ENCODE measurements at places on chromosomes 4 and X. TPM values are rescaled to one million over a fixed set of nuclear protein-coding genes. Genes with fewer than 3 reads are reported as not detected.

Gene CFAP47
- 0.28 TPM for total RNA-seq

Gene PSAPL1
- 4.4 TPM for total RNA-seq

- H3K27me3 ChIP-seq = peaks cover 43% of the 10 kb centered on the region
- no peaks in the 10 kb centered on the region for H3K4me1 ChIP-seq
- H3K4me3 ChIP-seq = no peak overlapping the region
- no peak overlapping the region for H3K27ac ChIP-seq
- no peak for DNase-seq
- no peaks in the 10 kb centered on the region for H3K36me3 ChIP-seq
These were observed 4.9 kb downstream of the UGT8 start for GRCh38 chr4:114603497-114603896.

DNA sequence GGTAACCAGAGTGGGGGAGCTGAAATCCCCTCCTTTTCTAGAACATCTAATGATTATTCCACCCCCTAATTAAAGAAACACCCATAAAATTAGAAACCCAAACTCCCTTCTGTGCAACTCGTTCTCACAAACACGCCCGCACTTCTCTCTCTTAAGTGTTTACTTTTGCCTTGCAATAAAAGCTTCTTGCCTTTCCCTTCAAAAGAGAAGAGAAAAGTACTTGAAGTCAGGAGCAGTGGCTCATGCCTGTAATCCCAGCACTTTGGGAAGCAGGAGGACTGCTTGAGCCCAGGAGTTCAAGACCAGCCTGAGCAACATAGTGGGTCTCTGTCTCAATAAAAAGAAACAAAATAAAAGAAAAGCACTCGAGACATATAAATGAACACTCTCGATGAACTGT is 3.6 kb upstream of the GPR173 start:
- no peaks in the 10 kb centered on the region for H3K27me3 ChIP-seq
- no peak overlapping the region for H3K27ac ChIP-seq
- DNase-seq = no peak
- H3K4me3 ChIP-seq = no peak overlapping the region
- H3K36me3 ChIP-seq = no peaks in the 10 kb centered on the region

- no peak overlapping the region for H3K4me3 ChIP-seq
- DNase-seq = no peak
- no peaks in the 10 kb centered on the region for H3K4me1 ChIP-seq
- no peaks in the 10 kb centered on the region for H3K36me3 ChIP-seq
- no peak overlapping the region for H3K27ac ChIP-seq
These were observed 117.3 kb downstream of the SYNPO2 start for GRCh38 chr4:119005928-119006460.

DNA sequence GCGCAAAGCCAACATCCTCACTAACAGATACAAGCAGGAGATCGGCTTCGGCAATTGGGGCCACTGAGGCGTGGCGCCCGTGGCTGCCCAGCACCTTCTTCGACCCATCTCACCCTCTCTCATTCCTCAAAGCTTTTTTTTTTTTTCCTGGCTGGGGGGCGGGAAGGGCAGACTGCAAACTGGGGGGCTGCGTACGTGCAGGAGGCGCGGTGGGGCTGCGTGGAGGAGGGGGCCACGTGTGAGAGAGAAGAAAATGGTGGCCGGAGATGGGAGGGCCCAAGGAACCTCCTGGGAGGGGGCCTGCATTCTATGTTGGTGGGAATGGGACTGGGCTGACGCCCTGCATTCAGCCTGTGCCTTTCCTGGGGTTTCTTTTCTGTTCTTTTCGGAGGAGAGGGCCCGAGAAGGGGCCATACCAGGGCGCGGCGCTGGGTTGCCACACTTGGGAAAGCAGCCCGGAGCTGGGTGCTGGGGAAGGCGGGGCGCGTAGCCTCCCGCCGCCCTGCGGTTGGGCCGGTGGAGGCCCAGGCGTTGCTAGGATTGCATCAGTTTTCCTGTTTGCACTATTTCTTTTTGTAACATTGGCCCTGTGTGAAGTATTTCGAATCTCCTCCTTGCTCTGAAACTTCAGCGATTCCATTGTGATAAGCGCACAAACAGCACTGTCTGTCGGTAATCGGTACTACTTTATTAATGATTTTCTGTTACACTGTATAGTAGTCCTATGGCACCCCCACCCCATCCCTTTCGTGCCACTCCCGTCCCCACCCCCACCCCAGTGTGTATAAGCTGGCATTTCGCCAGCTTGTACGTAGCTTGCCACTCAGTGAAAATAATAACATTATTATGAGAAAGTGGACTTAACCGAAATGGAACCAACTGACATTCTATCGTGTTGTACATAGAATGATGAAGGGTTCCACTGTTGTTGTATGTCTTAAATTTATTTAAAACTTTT is 4.5 kb downstream of the MID1IP1 start:
- H3K4me3 ChIP-seq = peak overlapping the region; percentile 69
- H3K27me3 ChIP-seq = no peaks in the 10 kb centered on the region
- H3K4me1 ChIP-seq = peaks cover 16% of the 10 kb centered on the region
- DNase-seq = peak; percentile 87

DNA sequence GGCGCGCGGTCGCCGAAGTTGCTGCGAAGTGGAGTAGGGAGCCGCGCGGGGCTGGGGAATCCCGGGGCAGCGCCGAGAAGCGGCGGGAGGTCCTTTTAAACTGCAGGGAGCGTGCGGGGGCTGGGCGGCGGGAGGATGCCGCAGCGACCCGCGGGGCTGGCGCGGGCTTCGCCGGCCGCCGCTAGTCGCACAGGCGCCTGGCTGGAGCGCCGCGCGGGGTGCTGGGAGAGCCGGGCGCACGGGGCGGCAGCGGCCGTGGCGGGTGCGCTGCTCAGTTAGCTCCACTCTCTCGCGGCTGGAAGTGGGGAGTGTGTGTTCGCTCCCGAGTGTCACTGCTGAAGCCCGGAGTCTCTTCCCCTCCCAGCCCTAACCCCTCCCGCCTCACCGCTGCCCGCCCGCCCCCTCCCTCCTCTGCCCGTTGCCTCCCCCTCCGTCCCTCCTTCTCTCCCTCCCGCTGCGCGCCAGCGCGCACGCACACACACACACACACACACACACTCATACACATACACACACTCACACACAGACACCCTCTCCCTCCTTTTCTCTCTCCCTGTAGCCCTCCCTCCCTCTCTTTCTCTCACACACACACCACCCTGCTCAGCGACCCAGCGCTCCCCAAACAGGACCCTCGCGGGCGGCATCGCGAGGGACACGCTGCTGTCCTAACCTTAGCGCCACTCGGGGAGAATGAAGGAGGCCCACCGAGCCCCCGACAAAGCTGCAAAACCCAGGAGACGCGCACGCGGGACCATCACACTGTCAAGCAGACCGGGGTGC is at the start of gene NDNF:
Gene NDNF, minus strand, starts transcription at position 312 of the 780 bp plus-strand sequence. CDS start 26,698 bp downstream, outside the sequence.
- H3K27me3 ChIP-seq = peaks cover 5% of the 10 kb centered on the region
- H3K27ac ChIP-seq = no peak within 1 kb of the TSS
- H3K4me1 ChIP-seq = peaks cover 6% of the 10 kb centered on the region
- H3K36me3 ChIP-seq = no peaks in the 10 kb centered on the region

- no peak for DNase-seq
- peak overlapping the region; percentile 36 for H3K27ac ChIP-seq
- H3K4me1 ChIP-seq = peaks cover 9% of the 10 kb centered on the region
- H3K4me3 ChIP-seq = no peak overlapping the region
- H3K27me3 ChIP-seq = no peaks in the 10 kb centered on the region
- H3K36me3 ChIP-seq = no peaks in the 10 kb centered on the region
These were observed 644.5 kb upstream of the ATOH1 start for GRCh38 chr4:93184053-93184452.
